ENCODE measurements at places on chromosomes 12 and 14. TPM values are rescaled to one million over a fixed set of nuclear protein-coding genes. Genes with fewer than 3 reads are reported as not detected.
A peak's percentile ranks its signal among the peaks of the same experiment; 100 is the strongest.

GRCh38 chr12:112096070-112096469, 12.5 kb downstream of the NAA25 start:
- no peak for DNase-seq

GRCh38 chr12:22476133-22476532, 68.2 kb downstream of the C2CD5 start:
- no peak for DNase-seq

- DNase-seq: no peak
These were observed 19.1 kb upstream of the DHRS7 start for GRCh38 chr14:60184146-60184904.

- DNase-seq: peak; percentile 8
These were observed 114.8 kb upstream of the FLRT2 start for GRCh38 chr14:85415015-85415712.

- DNase-seq: peak; percentile 27
These were observed 26.4 kb downstream of the TESPA1 start for GRCh38 chr12:54958048-54958658.

- DNase-seq: no peak
These were observed 34.6 kb downstream of the NOC4L start for GRCh38 chr12:132178801-132179401.

- DNase-seq: peak; percentile 86
These were observed at the start of gene LRP1 for GRCh38 chr12:57127726-57128518. Gene LRP1, plus strand, starts transcription at chr12:57128483. Its CDS starts 482 bp downstream, at chr12:57128965.

GRCh38 chr14:99079061-99079727, 192.8 kb downstream of the BCL11B start:
- DNase-seq: no peak

Gene KIF26A
- 6.2 TPM for total RNA-seq

GRCh38 chr12:118102609-118103008, 1.2 kb downstream of the VSIG10 start:
- no peak for DNase-seq

- no peak for DNase-seq
These were observed 428.5 kb upstream of the FBXO33 start for GRCh38 chr14:39860596-39861228.

- DNase-seq: no peak
These were observed 40.1 kb upstream of the CRY1 start for GRCh38 chr12:107133462-107133861.

All from thyroid gland (tissue), 4 donors.